ENCODE measurements at places on chromosomes 7 and 10. TPM values are rescaled to one million over a fixed set of nuclear protein-coding genes. Genes with fewer than 3 reads are reported as not detected.

The SMNDC1 gene
- total RNA-seq, result 12.8 TPM

The MKX gene
- 0.49 TPM for total RNA-seq

The ANKRD30A gene
- not detected for total RNA-seq

The ABHD11 gene
- 5.7 TPM for total RNA-seq

The OR2A5 gene
- total RNA-seq, result not detected

The OR6V1 gene
- not detected for total RNA-seq

The TAS2R5 gene
- 1.5 TPM for total RNA-seq

The SPDYE11 gene
- total RNA-seq, result under 0.01 TPM

Measured in temporal lobe (tissue), 4 donors.